ENCODE measurements at places on chromosomes 6 and 20.

DNA sequence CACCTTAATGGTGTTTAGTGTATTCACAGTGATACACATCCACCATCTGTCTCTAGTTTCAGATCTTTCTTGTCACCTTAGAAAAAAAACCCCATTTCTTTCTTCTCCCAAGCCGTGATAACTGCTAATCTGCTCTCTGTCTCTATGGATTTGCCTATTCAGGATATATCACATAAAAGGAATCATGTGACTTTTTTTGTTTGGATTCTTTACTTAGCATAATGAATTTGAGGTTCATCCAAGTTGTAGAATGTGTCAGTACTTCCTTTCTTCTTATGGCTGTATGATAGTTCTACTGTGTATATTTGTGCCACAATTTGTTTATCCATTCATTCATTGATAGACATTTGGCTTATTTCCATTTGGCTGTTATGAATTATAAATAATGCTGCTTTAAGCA, 57.1 kb downstream of the ITCH start:
- peak; percentile 29 for DNase-seq

DNA sequence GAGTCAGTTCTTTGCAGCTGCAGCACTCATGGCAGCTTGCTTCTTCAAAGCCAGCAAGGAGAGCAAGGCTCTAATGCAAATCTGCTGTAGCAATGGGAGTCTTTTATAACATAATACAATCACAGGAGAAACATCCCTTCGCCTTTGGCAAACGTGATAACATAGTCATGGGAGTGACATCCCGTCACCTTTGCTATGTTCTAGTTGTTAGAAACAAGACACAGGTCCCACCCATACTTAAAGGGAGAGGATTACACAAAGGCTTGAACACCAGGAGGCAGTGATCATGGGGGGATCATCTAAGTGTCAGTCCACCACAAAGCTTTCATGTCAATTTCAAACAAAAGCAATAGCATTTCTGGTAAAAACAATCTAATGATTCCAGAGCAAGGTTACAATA, 40.1 kb upstream of the PHACTR2 start:
- no peak for DNase-seq

DNA sequence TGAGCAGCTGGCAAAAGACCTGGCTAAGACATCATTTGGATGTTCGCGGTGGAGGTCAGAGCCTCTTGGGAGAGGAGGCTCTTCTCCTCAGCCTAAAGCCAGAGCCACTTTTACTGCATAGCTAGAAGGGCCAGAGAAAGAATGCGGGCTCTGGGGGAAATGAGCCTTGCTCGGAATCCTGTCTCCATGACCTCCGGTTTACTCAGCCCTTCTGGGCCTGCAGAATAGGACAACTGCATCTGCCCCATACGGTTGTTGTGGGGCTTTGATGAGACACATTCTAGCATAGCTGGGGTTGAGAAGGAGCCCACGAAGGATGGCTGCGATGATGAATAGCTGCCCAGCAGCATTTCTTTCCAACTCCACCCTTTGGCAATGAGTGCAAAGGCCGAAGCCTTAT, 115.0 kb upstream of the SLC22A23 start:
- no peak for DNase-seq

DNA sequence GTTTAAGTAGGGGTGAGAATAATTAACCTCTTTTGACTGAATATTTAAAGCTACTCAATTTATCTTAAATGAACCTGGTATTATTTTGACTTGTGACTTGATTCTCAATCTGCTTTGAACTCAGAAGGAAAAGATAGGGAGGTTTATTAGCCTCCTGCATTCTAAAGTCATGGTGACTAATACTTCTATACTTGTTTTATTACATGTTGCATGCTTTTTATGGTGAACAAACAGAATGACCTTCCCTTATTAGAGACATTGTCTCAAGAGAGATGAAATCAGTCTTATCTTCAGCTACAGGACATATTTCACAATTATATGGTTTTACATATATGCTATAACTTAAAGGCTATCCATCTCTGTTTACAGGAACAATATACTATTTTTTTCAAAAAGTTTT, 336.9 kb downstream of the KHDRBS2 start:
- no peak for DNase-seq

- no peak for DNase-seq
Measured at GRCh38 chr20:24742989-24743388, 206.1 kb upstream of the CST7 start.

DNA sequence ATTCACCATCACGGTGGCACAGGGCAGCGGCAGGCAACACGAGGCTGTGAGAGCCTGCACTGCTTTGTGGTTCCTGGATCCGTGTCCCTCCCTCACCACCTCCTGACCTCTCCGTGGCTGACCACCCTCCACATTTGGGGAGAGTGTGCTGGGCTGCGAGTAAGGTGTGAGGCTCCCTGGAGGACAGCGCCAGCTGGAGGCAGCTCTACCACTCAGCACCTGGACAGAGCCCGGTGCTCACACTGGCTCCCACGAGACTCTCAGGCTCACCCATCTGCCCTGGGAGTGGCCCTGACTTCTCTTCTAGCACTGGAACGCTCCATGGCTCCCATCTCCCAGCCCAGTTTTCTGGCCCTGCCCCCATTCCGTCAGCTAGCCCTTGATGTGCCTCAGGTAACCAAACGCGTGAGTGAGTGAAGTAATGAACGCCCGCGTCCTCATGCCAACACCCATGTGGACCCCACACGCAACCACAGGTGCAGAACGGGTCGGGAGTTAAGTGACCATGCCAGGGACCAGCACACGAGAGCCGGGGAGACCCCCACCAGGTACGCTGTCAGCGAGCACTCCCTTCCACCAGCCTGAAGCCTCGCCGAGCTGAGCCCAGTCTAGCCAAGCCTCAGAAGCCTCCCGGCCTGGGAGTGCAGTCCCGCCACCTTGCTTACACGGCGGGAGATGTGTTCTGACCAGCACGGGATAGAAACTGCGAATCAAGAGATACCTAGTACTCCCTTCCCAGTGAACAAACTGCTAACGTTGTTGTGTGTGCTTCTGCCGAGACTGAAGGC, 137.2 kb downstream of the WDR27 start:
- DNase-seq, result no peak

DNA sequence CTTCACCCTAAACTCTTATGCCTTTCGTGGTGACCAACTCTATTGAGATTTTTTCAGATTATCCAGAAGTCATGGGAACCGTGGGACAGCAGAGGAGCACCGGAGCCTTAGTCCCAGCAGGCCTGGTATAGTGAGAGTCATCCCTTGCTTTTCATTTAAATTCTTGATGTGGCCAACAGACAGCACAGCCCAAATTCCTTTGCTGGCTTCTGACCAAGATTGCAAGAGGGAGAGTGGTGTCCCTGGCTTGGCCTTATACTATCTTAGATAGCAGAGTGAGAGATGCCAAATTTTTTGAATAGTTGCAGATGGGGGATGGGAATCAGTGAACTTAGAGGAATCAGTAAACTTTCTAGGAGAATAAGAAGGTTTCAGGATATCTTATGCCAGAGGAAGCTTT, 7.8 kb downstream of the STX11 start:
- DNase-seq, result no peak

DNA sequence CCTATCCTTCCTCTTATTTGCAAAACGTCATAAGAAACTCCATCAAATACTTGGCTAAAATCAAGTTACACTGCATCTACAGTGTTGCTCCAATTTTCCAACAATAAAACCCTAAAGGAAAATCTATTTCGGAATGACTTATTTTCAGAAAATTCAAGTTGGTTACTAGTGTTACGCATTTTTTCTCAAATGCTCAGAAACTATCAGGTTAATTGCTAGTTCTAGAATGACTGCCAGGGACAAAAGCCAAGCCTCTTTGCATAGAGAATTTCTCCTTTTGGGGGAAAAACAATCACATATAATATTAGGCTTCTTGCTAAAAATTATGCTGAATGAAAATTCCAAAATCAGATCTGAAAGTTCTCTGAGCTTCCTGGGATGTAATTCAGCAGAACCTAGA, 210.2 kb downstream of the BTBD9 start:
- no peak for DNase-seq

DNA sequence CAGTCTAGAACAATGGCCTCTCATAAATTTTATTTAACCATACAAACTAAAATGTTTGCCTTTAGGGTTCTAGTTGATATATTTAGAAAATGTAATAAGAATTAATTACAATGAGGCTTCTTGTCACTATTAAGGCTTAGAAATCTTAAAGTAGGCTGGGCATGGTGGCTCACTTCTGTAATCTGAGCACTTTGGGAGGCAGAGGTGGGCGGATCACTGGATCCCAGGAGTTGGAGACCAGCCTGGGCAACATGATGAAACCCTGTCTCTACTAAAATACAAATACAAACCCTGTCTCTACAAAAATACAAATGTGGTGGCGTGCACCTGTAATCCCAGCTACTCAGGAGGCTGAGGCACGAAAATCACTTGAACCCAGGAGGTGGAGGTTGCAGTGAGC, 99.0 kb upstream of the ADGRF1 start:
- no peak for DNase-seq

GRCh38 chr6:116287689-116288282, 8.1 kb upstream of the TSPYL1 start:
- DNase-seq, result no peak

DNA sequence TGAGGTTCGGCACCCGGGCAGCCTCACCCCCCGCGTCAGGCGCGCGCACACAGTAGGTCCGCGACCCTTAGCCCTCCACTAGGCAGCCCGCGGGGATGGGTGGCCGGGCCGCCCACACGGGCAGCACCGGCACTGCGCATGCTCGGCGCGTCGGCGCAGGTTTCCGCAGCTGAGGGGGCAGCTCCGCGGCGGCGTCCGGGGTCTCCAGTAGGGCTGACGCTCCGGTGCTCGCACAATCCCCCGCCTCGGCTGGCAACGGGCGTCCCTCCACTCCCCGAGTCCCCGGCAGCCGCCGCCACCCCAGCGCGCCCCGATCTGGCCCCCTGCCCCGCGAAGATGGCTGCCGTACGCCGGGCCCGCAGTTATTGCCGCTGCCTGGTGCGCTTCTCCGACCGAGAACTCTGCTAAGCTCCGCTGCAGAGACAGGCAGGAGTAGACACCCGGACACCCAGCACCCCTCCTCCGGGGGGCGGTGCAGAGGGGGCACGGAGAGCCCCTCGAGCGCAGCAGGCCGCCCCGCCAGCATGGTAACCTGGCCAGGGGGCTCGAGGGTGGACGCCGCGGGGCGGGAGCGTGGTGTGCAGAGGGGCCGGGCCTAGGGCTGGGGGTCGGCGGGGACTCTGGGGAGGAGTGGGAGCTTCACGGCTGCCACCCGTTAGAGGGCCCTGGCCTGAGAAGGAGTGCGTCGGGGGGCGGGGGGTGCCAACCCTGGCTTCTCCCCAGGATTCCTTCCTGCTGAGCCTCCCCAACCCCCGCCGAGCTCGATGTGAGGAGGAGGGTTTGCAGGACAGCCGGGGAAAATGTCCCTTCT, at the start of gene FBXO9:
TSS of gene FBXO9 (plus strand) at position 139 of the 811 bp plus-strand sequence. CDS start at position 525, 386 bp downstream.
- peak; percentile 50 for DNase-seq

DNA sequence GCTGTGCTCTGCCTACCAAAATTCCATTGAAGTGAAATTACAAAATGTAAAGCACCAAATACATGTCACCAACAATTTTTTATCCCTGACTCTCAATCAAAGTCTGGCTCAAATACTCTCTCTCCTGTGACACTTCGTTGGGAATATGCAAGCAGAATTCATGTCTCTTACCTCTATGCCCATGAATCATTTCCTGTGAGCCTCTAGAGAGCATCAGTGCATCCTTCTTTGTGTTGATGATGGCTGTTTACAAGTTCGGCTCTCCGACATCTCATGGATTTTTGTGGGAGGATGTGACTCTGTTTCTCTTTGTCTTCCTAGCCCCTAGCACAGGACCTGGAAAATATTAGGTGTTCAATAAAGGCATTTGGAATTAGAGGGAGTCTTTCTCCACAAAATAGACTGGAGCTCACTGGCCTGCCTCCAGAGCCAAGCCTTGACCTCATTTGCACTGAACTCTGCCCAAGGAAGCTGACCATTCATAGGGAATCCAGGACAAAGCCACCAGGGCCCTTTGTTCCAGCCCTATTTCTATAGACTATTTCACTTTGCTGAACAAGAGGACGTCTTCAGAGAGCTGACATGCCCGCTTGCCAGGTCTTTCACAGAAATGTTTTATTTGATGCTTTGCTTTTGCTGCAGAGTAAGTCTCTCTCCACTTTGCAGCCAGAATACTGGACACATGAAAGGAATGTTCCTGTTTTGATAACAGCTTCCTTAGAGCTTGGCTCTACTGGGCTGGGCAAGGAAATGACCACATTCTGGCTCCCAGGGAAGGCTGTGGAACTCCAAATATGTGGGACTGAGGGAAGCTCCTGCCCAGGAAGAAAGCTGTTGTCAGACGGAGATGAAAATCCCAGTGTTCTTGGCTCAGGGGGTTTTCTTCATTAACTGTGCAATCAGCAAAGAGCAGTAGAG, 194.5 kb upstream of the CDYL start:
- DNase-seq, result no peak

DNA sequence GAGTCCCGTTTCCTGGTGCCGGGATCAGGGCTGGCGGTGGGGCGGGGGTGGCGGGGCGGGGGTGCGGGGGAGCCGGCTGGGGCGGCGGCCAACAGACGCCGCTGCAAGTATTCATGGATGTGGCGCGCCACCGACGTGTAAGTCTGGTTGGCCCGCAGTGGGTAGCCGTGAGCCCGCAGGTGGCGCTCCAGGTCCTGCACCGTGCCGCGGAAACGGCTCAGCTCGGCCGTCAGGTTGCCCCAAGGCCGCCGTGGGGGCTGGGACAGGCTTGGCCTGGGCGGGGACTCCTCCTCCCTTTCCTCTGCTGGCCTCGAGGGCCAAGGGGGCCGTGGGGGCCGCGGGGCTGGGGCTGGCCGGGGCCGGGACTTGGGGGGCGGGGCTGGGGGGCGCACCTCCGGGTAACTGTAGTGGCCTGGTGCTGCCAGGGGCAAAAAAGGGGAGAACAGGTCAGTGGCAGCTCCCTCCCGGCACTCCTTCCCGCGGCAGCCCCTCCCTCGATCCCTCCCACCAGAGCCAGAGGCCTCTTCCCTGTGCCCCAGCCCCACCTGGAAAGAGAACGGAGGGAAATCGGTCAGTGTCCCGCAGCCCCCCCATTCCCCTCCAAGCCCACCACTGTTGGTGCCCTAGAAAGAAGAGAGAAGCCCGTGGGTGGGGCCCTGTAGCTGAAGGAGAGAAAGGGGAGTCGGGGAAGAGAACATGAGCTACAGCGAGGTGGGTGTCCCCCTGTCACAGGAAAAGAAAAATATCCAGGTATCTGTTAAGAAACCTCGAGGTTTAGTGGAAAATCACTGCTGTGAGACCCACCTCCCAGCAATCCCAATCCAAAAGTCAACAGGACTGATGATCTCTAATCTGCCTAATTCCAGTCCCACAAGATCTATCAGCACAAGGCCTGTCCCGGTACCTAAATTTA, 21.3 kb downstream of the TNXB start:
- peak; percentile 16 for DNase-seq

GRCh38 chr6:28135393-28135792, 6.3 kb upstream of the ZKSCAN8 start:
- DNase-seq, result no peak

- DNase-seq, result no peak
Measured at GRCh38 chr6:35496841-35497570, at the start of gene TEAD3. Gene TEAD3, minus strand, starts transcription at chr6:35497079.

DNA sequence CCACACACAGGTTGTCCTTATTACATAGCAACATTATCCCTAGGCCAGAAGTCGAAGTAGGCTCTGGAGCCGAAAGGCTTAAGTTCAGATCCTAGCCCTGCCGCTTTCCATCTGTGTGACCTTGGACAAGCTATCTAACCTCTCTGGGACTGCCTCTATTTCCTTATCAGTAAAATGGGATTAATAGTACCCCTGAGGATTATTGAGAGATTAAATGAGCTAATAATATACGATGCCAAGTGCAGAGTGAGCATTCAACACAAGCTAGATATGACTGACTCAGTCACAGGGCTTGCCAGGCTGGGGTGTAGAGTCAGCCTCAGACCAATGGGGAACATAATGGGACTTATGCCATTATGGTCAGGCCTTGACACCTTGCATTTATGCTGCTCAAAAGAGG, 8.9 kb upstream of the SPATA2 start:
- DNase-seq, result no peak

Data from COR-L47 (cell line).